ENCODE measurements at places on chromosomes 7 and 10.

- no peak for DNase-seq
These were observed 41.1 kb upstream of the GDF10 start for GRCh38 chr10:47258921-47259320.

DNA sequence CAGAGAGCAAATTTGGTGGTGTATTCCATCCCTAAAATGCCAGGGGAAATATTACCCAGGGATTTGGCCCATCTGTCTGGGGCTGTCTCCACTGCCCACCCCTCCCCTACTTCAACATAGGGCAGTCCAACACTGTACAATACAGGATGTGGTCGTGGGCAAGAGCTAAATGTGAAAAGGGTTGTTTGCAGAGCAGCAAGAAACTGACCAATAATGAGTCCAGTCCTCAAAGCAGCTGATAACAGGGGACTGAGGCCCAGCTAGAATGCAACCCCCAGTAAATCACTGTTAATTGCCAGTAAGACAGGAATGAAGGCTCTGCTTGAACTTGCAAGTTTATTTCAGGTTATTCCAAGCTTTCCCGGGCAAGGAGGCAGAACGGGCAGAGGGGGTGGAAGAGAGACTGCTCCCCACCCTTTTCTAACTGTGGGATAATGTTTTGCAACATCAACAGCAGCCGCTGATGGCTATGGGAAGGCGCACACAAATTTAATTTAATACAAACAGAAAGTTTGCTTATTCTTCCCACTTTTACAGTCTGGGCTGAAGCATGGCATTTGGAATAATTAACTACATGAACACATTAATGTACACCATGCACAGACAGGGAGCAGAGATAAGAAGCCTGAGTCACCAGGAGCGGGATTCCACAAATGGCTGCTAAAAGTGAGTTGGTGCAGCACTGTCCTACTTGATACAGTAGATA, 36.8 kb downstream of the AFAP1L2 start:
- peak; percentile 85 for DNase-seq

DNA sequence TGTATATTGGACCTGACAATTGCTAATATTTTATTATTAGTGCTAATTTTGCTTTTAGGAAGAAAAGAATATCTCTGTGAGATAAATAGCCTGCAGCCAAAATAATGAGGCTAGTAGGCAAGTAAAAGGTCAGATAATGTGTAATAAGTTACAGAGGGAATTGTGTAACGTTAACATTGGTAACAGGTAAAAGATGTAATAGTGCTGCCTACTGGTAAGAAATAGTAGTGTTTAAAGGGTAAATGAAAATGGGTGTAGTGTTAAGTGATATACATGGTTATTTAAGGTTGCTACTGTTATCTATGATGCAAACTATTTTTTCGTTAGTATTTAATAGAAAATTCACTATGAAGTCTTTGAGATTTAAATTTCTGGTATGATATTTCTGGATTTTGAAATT, 9.2 kb upstream of the FOXP2 start:
- DNase-seq = peak; percentile 64

DNA sequence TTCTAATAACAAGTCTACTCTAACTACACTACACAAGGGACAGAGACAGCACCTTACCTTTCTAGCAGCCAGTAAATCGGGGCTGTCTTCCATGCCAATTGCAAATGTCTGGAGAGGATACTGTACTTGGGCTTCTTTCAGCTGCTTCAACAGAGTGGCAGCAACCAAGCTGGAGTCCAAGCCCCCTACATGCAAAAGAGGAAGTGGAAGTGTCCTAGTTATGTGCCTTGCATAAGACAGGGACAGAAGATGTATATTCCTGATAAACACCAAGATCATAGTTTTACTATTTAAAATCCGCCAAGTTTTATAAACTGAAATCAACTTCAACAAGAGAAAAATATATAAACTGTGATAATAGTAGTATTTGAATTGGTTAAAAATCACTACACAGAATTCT, 14.0 kb downstream of the ASNS start:
- DNase-seq = no peak

DNA sequence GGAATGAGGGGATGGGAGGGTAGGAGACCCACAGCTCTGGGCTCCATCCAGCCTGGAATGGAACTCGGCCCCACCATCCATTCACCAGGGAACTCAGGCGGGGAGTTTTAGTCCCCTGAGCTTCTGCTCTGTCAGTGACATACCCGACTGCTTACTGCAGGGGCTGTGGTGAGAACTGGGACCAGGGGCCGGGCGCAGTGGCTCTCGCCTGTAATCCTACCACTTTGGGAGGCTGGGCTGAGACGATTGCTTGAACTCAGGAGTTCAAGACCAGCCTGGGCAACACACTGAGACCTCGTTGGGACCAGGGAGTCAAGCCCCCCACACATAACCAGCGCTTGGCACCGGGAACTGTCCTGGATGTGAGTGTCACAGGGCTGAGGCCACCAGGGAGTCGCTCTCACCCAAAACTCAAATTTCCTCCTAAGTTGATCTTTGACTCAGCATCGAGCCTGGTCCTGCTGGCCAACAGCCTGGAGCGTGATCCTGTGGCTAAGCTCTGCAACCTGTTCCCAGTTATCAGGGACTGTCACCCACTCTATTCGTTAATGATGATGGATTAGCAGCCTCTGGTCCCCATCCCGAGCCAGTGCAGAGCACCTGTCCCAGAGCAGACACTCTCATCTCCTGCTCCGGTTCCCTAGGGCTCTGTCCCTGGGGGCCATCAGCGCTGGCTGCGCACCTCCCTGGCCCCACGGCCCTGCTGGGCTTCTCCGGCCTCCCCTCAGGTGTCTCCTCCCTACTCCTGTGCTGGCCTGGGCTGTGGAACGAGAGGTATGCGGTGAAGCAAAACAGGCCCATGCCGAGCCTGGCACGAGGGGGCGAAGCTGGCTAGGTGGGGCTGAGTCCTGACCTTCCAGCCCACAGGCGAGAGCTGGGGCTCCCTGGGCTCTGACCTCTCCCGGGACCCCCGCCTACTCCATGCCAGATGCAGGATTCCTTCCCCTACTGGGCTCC, 902 bp upstream of the CLDN15 start:
- DNase-seq = no peak

DNA sequence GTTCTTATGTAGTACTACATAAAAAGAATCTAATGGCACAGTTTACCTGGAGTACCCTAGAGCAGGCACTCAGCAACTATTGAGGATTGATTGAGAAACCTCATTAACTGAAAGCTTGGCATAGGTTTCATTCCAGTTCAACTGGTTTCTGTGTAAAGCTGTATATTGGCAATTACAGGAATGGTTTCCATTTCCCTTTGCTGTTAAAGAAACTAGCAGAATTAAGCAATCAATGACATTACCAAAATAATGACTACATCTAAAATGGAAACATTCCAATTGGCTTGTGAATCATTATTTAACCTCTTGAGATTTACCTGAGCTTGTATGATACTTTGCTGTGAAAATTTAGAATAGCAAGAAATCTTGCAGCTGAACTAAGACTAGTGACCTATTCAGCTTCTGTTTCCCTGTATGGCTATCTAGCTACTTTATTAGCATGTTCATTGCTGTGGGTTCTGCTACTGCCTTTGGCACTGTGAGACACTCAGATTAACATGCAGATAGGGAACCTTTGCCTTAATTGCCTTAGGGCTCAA, 33.5 kb upstream of the CADPS2 start:
- no peak for DNase-seq

GRCh38 chr10:90939116-90939515, 18.2 kb upstream of the ANKRD1 start:
- DNase-seq = no peak
